DMS53 (cell line): ENCODE measurements at places on chromosomes 1 and 21.
A peak's percentile ranks its signal among the peaks of the same experiment; 100 is the strongest.

- no peak for DNase-seq
Measured at GRCh38 chr1:155884031-155884960, 24.9 kb downstream of the SYT11 start.

GRCh38 chr1:236938760-236939159 lies 65.5 kb downstream of the MT1HL1 start:
- no peak for DNase-seq

GRCh38 chr1:163538667-163539066 lies 216.9 kb downstream of the NUF2 start:
- no peak for DNase-seq

DNA sequence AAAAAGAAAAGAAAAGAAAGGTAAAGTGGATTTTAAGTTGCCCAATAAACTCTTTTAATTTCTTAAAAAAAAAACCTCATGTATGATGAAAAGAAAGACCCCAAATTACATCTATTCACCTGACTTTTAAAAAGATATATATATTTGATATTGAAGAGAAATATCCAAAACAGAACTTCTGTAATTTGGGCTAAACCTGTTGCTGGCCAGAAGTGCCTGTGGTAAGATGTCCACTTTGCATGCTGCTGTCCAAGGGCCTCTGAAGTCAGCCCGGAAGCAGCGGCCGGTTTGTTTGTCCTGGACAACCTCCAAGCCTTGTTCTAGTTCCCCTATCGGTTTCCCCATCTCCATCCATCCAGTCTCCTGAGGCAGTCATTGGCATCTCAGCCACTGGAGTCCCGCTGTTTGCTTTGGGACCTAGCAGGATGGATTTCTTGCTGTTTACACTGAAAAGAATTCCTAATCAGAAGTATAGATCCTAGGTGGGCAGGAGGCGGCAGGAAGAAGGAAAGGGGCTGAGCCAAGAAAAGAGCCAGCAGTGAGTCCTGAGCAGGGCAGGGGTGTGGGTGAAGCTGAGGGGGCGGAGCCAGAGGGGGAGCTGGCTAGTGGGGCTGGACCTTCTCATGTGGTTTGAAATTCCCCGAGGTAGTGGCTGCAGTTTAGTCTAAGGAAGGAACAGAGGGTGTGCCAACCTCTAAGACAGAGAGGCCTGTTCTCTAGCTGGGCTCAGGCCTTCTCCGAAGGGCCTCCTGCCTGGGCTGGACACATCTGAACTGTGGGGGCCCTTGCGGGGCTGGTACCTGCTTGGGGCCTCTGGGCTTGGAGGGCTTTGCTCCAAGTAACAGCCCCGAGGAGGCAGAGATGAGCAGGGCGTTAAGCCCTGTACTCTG lies 3.3 kb downstream of the NCMAP start:
- DNase-seq: peak; percentile 91

DNA sequence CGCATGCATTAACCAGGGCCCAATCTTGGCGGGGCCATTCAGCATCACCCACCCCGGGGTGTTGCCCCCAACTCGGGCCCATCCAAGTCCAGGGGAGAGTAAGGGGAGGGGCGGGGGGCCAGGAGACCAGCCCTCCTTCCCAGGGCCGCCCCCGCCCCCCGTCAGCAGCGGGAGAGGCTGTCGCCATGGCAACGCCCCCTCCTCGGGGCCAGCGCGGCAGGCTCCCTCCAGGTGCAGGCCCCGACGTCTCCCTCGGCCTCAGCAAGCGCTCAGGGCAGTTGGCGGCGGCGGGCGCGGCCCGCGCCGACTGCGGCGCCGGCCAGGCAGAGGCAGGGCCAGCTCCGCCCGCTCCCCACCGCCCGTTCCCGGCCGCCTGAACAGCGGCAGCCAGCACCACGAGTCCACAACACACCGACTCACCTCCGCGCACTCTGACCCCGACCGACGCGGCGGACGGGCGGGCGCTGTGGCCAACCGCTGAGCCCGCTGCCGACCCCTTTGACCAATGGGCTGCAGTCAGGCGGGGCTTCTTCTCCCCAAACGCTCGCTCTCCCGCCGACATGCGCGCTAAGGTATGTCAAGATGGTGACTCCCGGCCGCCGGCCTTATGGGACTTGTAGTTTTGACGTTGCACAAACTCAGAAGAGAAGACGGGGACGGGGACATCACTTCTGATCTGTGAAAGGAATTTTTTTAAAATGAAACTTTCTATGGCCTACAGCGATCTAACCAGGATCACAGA lies at the start of gene ERI3:
Gene ERI3, minus strand, starts transcription at position 418 of the 742 bp plus-strand sequence. Its CDS starts 231 bp downstream, at position 187.
- peak; percentile 99 for DNase-seq

DNA sequence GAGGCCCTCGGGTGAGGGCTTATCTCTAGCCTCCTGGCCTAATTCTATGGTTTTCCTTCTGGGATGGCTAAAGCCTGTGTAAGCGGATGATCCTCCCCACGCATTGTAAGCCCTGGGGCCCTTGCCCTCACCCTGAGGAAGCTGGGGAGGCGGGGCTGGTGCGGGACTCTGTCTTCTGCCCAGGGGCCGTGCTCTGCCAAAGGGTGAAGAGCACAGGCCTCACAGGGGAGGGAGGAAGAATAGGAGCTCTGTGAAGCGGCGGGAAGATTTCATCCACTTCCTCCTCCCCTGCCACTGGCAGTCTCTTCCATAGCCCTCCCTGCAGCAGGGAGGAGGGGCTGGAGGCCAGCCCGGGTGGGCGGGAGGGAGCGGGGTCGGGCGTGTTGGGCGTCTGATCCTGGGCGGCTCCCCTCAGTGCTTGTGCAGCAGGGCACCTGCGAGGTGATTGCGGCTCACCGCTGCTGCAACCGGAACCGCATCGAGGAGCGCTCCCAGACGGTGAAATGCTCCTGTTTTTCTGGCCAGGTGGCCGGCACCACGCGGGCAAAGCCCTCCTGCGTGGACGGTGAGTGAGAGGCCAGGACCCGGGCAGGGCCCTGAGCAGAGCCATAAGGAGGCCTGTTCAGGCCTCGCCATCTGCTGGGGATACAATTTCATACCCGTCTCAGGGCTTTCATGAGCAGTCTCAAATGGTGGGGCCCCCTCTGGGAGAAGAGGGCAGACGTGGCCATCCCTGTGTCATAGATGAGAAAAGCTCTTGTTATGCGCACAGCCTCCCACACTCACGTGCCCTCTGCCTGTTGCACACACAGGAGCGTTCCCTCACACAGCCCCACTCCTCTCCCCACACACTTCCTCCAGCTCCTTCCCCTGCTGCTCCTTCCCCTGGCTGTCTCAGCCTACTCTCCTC lies 7.7 kb upstream of the PPM1J start:
- no peak for DNase-seq

DNA sequence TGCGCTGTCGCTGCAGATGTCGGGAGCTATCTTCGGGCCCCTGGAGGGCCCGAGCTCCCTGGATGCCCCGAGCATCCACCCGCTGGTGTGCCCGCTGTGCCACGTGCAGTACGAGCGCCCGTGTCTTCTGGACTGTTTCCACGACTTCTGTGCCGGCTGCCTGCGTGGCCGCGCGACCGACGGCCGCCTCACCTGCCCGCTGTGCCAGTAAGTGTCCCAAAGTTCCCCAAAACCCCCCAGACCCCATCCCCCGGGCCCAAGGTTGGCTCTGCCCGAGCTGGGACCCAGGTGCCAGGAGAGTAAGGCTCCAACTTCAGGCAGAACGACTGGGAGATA lies 569 bp downstream of the RNF207 start:
- no peak for DNase-seq

- DNase-seq: peak; percentile 47
Measured at GRCh38 chr1:226946841-226947240, 6.7 kb downstream of the COQ8A start.

GRCh38 chr1:24392982-24393650 lies 20.5 kb downstream of the STPG1 start:
- DNase-seq: peak; percentile 59

- DNase-seq: no peak
Measured at GRCh38 chr1:194060481-194060880, 874.1 kb upstream of the B3GALT2 start.

GRCh38 chr1:115323366-115324004 lies 14.6 kb downstream of the NGF start:
- peak; percentile 35 for DNase-seq
